ENCODE measurements at places on chromosomes 6 and 20.
A peak's percentile ranks its signal among the peaks of the same experiment; 100 is the strongest.

GRCh38 chr6:44067173-44068139 is 59.8 kb downstream of the MRPL14 start:
- ATAC-seq = no peak

DNA sequence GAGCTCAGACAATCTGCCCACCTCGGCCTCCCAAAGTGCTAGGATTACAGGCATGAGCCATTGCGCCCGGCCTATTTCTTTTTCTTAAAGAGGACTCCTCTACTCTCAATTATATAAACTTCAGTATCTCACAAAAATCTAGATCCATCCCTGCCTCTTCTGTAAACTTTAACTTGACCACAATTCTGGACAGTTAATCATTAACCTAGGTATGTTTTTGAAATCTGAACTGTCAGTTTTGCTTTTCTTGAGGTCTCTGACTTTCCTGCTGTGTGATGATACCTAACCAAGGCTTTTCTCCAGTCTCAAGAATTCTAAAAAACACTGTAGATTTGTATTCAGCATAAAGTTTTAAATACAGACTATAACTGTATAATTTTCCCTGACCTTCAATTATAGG is 388.2 kb upstream of the SYNCRIP start:
- no peak for ATAC-seq

DNA sequence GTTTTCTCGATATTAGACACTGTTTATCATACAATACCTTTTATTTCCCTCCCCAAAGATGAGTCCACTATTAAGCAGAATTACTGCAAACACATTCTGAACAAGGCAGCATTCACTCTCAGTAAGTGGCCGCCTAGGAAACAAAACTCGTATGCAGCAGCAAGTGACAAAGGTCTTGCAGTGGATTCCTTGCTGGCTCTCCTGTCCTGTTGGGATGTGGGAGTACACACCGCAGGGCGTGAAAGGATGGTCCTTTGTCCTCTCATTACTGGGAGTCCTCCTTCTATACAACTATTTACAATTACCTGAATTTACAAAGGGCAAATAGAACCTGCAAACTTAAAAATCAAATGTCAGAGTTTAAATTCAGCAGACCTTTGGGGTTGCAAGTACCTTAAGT is 16.1 kb downstream of the CTCFL start:
- no peak for ATAC-seq

DNA sequence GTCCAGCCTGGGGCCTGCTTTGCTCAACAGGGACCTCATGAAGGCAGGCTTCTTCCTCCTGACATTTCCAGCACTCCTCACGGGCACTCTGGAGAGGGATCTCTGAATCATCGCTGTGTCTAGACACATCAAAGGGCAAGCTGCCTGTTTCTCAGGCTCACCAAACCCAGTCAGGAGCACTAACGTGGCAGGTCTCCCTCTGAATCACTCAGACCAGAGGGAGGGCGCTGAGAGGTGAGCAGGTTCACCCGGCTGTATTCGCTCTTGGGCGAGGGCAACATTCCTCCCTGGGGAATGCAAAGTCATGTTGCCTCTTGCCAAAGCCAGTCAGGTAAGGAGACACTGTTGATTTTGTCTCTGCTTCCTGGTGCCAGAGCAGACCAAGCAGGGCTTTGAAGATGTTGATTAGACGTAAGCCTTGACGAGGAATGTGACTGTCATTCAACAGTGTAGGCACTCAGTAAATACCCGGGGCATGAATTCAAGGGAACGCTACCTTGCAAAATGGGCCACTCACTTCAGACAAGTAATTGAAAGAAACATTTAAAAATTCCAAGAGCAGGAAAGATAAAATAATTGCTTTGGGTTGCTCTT is 50.1 kb downstream of the CYP24A1 start:
- peak; percentile 32 for ATAC-seq

DNA sequence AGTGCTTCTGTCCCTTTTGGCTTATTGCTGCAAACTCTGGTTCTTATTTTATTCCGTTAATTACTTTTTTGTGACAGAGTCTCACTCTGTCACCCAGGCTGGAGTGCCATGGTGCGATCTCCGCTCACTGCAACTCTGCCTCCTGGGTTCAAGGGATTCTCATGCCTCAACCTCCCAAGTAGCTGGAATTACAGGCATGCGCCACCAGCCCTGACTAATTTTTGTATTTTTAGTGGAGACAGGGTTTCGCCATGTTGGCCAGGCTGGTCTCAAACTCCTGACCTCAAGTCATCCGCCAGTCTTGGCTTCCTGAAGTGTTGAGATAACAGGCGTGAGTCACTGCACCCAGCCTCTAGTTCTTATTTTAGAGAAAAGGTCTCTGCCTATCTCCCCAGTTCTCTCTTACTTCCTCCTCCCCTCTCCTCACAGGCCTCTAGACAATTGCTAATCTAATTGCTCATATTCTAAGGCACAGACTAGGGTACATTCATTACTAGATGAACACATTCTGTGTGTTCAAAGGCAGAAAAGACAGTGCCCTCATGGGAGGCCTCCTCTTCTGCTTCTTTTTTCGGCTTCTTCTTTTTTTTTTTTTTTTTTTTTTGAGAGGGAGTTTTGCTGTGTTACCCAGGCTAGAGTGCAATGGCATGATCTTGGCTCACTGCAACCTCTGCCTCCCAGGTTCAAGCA is 27.0 kb downstream of the EDEM2 start:
- ATAC-seq = peak; percentile 51

- ATAC-seq = no peak
Measured at GRCh38 chr6:2969549-2969948, 1.8 kb downstream of the SERPINB6 start.

- no peak for ATAC-seq
Measured at GRCh38 chr6:93721386-93722048, 302.2 kb upstream of the EPHA7 start.

GRCh38 chr6:46983007-46983411 is 59.1 kb downstream of the ADGRF1 start:
- ATAC-seq = no peak

DNA sequence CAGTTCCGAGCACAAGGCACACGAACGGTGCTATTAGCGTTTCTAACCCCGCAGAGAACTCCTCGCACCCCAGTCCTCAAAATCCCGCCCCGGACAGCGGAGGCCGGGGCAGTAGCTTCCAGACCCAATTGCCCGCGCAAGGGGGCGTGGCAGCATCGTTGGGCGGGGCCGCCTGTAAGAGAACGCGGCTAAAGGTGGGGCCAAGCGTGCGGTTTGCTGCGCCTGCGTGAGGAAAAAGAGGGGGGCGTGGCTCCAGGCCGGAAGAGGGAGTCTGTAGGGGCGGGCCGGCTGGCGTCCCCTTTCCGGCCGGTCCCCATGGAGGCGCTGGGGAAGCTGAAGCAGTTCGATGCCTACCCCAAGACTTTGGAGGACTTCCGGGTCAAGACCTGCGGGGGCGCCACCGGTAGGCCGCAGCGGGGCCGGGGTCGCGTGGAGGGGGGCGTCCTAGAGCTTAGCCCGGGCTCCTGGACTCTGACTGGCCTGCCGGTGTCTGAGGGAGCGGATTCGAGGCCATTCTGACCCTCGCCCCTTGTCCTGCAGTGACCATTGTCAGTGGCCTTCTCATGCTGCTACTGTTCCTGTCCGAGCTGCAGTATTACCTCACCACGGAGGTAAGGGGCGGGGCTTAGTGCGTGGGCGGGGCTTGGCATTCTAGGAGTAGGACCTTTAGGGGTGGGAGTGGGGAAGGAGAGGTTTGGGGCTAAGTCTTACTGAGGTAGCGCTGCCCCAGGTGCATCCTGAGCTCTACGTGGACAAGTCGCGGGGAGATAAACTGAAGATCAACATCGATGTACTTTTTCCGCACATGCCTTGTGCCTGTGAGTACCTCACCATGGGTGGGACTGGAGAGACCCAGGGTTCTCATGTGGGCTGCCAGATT is at the start of gene ERGIC3:
Gene ERGIC3 (plus strand): TSS at position 296 of the 880 bp plus-strand sequence. CDS start 20 bp downstream, at position 316.
- ATAC-seq = peak; percentile 99

DNA sequence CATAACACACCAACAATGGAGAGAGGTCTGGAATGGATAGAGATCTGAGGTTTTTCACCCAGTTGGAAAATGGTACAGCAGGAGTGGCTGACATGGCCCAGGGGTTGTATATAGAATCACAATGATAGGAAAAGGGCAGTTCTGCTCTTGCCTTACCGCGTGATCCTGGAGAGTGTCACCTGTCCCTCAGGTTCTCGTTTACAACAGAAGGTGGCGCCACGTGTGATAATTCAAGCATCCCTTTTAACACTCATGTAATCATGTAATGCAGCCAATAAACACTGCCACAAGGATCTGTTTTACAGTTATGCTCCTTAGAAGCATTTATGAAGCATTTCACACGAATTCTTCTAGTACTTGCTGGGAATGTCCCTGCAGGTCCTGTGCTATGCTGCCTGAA is 12.9 kb upstream of the WFDC2 start:
- ATAC-seq = no peak

GRCh38 chr6:44011350-44011920 is 115.8 kb downstream of the MRPL14 start:
- ATAC-seq = no peak

GRCh38 chr6:13327691-13328075 is 654 bp downstream of the TBC1D7 start:
- ATAC-seq = no peak

- no peak for ATAC-seq
Measured at GRCh38 chr6:109007521-109007920, 87.1 kb downstream of the SESN1 start.

- no peak for ATAC-seq
Measured at GRCh38 chr20:9088556-9088955, 19.7 kb downstream of the PLCB4 start.

DNA sequence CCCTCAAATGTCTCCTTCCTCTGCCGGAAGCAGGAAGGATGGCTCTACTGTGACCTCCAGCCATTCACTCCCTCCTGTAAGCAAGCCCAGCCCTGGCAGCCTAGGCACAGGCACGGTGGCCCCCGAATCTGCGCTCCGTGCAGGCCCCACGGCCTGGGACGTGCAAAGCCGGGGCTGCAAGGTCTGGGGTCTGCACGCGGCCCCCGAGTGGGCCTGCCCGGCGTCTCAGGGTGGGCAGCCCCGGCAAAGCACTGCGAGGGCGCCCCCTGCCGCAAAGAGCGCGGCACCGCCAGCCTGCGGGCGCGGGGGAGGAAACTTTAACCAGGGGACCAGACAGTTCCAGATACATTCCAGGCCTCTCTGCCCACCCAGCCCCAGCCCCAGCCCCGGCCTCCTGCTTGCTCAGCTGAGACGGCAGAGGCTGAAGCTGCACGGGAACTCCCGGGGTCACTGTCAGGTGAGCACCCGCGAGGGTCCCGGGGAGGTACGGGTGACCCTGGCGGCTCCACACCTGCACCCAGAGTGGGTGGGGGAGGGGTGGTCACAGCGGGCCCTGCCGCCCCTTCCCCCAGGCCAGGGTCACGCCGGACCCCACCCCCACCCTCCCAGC is 98.8 kb downstream of the ASXL1 start:
- peak; percentile 69 for ATAC-seq

- ATAC-seq = no peak
Measured at GRCh38 chr6:110239526-110240274, 59.5 kb downstream of the CDC40 start.

- ATAC-seq = no peak
Measured at GRCh38 chr6:101614774-101615173, 221.3 kb downstream of the GRIK2 start.

GRCh38 chr6:42532038-42532669 is 31.7 kb upstream of the UBR2 start:
- no peak for ATAC-seq

DNA sequence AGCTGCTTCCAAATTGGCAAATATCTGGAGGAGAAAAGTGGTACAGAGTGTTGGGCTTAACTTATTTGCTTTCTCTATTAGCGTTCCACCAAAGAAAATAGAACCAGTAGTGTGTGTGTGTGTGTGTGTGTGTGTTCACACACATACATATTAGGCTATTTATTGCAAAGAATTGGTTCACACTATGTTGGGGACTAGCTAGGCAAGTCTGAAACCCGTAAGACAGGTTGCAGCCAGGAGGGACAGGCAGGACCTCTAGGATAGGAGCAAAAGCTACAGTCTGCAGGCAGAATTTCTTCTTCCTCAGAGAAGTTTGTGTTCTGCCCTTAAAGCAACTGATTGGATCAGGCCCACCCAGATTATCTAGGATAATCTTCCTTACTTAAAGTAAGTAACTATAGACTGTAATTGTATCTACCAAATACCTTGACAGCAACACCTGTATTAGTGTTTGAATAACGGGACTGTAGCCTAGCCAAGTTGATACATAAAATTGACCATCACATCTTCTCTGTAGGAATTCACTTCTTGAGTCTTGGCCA is 12.8 kb downstream of the KCTD20 start:
- no peak for ATAC-seq

DNA sequence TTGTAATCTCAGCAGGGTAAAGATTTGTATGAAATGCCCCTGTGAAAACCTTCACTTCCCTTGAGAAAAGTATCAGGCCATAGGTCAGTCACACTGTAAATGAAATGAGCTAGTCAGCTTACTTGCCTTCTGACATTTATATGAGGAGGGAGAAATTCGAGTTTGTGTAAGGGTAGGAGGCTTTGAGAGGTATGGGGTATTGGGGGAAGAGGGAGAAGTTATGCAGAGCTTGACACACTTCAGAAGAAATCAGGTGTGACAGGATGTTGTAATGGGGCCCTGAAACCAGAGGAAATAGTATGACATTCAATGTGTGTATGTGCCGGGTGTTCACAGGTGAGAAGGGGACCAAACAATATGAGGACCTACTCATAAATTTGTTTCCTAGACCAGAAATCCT is 64.2 kb upstream of the CCN6 start:
- peak; percentile 78 for ATAC-seq

DNA sequence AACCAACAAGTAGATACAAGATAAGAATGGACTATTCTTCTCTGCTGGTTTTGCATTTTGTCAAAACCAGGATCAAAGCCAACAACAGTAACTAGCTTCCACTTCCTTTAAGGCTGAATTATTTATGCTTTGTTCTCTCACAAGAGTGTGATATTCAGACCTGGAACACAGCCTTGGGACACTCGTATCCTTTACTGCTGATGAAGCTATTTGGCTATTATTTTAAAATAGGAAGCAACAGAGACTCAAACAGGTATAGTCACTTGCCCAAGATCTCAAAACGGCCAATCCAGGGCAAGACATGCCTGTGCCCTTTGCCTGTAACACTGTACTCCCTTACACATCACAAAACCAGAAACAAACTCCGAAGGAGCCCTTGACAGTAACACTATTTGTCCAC is 19.9 kb downstream of the SPTLC3 start:
- no peak for ATAC-seq

DNA sequence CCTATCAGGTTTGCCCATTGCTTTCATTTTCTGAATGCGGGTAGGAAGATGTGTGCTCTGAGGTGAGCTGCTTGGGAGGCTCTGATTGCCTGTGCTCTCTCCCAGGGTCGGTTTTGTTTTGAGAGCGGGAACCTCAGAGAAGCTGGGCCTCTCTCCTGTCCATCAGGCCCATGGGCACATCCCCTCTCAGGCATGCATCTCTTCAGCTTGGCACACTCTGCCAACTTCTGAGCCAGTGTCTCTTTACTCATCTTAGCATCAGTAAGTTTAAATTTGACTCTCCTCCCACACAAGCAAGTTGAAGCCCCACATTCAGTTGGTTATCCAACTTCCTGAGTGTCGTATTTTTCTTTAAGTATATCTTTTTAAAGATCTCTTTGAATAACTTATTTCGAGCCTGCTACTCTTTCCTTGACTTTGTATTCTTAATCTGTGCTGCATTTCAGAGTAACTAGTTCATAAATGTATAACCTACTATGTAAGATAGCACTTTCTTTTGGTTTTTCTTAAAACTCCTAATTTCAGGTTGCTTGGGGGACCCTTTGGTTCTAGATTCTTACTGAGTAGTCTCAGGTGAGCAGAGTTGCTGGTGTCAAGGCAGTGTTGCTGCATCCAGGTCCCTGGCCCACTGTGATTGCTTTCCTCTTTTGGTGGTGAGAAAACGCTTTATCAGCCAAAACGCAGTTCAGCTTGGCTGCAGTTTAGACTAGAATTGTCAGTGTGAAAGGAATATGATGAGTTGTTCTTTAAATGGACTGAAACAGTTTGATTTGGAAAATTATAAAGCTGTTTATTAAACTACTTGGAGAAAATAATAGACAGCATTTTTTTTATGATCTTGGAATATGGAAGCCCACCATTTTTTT is 54.8 kb downstream of the SNX9 start:
- peak; percentile 62 for ATAC-seq
